ENCODE measurements at places on chromosomes 2 and 18.
A peak's percentile ranks its signal among the peaks of the same experiment; 100 is the strongest.

GRCh38 chr2:146451972-146452371 is 1392.9 kb upstream of the ACVR2A start:
- no peak for DNase-seq

GRCh38 chr2:236816197-236817170 is 246.9 kb downstream of the ACKR3 start:
- DNase-seq: no peak

- peak; percentile 67 for DNase-seq
Observed at GRCh38 chr2:70086278-70086837, 919 bp upstream of the PCBP1 start.

DNA sequence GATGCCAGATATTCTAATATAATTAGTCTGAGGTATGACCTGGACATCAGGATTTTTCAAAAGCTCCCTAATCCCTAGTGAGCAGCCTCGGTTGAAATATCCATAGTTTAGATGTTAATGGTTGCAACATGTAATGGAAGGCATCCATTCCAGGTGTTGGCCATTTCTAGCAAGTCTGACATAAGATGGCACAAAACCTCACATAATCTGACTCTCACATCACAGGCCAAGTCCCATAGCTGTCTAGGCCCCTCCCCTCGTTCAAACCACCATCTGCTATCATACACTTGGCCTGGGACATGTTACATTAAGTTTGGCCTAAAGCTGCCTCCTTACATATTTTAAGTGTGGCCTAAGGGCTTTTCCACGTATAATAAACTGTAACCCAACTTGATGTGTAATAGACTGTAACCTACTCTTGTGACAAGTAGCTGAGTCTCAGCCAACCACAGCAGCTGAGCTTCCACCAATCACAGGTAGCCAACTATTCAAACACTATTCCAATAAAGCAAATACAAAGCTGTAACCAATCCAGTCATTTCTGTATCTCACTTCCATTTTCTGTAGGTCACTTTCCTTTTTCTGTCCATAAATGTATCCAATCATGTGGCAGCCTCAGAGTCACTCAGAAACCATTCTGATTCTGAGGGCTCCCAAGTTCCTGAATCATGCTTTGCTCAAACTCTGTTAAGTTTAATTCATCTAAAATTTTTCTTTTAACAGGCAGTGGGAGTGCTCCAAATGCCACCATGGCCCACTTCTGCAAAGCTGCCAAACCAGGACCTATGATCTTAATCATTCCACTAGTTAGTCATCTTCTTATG is 59.4 kb downstream of the ADD2 start:
- no peak for DNase-seq

- DNase-seq: no peak
Observed at GRCh38 chr2:215565897-215566296, 130.0 kb upstream of the FN1 start.

DNA sequence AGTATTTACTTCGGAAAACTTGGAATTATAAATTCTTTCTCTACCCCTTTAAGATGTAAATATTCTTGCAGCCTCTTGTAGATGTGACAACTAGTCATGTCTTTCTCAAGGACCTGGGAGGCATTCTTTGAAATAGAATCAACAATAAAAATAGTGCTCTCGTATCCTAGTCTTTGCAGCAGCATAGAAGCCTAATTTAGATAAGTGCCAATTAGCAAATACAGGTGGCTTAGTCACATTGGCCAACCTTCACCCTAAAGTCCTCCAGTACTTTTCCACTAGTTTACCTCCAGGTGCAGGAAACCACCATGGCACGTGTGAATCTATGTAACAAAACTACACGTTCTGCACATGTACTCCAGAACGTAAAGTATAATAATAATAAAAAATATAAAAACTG is 3.5 kb upstream of the ZSWIM2 start:
- no peak for DNase-seq

All from activated CD4-positive, alpha-beta T cell treated with anti-CD3 and anti-CD28 coated beads, Interleukin-2, amount 50 U/mL, for 1 hour (primary cell).